ENCODE measurements at places on chromosomes 4 and X.

DNA sequence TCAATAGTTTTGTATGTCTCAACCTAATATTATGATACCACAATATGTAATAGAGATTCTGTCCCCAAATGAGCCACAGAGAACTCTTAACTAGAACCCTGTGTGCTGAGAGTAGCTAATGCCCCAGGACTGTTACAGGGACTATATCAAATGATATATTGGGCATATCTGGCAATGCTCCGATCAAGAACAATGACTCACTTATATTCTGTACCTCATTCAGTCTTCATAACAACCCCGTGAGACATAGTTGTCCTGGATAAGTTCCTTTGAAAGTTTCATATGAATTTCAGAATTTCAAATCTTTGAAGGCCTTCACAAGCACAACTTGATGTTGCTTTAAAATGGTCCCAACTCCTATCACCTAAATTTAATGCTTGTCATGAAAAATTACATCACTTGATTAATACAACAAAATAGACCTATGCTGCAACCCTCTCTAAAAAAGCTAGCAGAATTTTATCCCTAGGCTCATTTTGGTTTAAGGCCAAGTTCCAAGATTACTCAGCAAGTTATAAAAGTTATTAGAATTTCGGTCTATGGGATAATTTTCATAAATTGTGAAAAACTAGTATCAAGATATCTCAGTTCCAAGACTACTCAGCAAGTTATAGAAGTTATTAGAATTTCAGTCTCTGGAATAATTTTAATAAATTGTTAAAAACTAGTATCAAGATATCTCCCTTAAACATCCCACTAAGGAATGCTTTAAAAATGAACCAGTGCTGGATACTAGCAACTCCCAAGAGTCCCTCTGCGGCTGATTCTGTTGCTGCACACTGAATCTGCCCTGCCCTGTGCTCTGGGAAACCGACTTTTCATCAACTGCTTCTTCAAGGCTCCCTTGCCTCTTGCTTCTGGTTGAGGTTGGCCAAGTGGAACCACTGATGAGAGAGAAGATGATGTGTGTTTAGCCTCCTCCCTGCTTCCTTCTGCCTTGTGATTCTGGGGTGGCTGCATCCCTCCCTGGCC, 6.0 kb upstream of the ANXA3 start:
- no peak for DNase-seq

DNA sequence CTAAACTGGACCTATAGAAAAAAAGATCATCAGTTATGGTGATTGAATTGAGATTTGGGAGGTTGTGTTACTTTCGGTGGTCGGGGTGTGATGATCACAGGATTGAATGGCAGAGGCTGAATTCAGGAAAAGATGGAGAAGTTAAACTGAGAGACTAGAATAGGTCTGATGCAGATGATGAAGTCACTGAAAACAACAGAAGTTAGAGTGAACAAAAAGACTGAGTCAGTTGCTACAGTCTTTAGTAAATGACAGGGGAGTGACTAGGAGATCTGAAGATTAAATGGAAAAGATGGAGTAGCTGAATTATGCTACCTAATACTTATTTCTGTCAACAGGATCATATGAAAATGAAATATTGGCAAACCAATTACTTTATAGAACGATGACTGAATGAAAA, 163.2 kb downstream of the RPA4 start:
- DNase-seq: no peak

DNA sequence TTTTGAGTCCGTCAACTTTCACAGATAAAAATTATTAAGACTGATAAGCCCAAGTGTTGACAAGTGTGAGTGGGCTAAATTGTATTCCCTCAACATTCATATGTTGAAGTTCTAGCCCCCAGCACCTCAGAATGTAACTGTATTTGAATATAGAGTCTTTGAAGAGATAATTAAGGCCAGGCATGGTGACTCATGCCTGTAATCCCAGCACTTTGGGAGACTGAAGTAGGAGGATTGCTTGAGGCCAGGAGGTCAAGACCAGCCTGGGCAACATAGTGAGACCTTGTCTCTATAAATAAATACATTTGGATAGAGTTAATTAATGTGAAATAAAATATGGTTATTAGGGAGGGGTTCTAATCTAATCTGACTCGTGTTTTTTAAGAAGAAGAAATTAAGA, 29.7 kb upstream of the SLC25A4 start:
- DNase-seq: no peak

DNA sequence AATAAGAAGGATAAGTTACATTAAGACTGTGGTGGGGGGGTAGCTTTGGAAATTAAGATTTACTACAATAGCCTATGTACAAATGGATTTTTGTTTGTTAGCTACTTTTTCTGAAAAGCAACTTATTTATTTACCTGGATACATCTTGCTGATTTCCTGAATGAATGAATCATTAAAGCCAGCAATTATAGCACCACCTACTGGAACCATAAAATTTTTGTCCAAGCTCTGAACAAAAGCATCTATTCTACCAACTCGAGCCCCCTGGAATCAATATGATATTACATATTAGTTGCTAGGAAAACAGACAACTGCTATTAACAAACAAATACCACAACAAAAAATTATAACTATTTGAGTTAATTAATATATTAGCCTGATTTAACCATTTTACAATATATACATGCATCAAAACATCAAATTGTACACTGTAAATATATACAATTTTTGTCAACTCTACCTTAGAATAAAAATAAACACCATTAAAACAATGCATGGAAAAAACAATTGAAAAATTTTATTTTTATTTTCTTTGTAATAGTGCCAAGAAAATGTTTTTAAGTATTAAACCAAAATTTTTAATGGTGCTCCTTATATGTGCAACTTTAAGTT, 15.3 kb downstream of the SEPSECS start:
- no peak for DNase-seq

DNA sequence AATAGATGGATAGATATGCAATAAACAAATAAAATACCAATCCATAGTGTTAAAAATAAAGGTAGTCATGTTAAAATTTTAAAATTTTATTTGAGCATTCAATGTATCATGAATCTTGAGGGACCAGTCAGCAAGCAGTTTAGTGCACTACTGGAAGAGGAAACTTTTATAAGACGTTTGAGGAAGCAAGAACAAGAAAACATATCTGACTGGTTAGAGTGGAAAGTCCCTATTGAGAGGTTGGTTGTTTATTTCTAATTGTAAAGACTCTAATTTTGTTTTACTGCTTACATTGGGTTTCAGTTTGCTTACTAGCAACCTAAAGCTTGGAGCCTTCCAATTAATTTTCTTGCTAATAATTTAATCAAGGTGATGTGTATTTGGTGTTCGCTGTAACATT, 786.2 kb downstream of the RAB28 start:
- DNase-seq: no peak

GRCh38 chr4:165175879-165176278, 31.5 kb upstream of the KLHL2 start:
- DNase-seq: no peak

- no peak for DNase-seq
Measured at GRCh38 chrX:12753366-12753765, 37.8 kb upstream of the PRPS2 start.

DNA sequence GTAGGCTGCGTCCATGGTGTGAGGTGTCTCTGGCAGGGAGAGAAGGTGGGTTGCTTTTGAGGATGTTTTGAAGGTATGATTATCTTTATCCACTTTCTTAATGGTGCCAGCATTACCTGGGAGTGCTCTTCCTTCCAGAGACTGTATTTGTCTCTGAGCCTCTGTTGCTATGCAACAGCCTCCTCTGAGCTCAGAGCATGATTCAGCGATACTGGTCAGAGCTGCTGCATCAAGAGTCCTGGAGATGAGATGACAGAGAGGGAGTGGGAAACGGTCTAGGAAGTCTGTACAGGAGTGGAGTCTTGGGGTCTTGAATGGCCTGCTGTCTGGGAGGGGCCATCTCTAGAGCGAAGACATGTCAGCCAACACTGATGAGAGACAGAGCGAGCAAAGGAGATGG, 104.4 kb upstream of the RAB40AL start:
- DNase-seq: peak; percentile 12

DNA sequence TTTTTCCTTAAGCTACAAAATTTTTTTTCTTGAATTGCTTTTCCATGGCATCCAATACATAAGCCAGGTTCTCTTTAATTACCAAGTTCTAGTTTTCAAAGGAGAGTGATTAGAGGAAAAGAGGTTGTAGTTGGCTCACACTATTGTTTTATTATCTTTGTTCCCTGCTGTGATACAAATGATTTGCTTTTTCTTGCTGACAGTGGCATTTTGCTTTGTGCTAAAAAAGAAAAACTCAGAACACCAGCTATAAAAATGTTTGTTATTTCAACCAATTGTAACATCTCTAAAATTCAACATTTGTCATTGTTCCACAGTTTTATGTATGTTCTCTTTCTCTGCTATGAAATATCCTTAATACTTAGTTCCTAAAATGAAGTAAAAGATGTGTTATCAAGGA, 1817.2 kb downstream of the STIM2 start:
- no peak for DNase-seq

DNA sequence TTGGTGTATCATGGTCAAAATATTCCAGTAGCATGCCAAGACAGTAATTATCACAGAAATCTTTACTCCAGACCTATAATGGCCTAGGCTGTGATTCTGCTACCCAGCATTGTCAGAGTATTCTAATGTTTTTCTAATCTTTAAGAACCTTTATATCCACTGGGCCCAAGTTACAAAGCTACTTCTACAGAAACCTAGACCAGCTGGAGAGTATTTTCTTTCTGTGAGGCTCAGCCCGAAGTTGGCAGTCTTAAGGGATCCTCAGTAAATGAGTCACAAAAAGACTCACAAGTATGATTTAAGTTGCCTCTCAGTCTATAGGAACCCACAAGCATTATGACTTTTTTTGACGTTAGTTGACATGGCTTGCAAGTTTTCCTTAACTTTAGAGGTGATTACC, 638.5 kb upstream of the FAM241A start:
- no peak for DNase-seq

DNA sequence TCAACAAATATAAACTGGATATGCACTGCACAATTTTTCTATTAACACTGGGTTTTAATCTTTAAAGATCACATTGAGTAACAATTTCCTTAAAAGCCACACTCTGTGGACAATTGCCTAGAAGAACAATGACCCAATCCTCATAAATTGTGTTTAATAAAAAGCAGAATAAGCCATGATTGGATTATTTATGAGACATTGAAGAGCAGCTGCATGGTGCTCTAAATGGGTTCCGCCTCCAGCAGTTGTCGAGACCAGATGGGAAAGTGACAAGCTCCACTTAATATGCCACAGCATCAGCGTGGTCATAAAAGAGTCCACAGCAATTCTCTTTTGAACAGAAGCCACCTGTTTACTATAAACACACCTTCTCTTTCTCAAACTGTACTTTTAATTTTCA, 635.2 kb upstream of the FRG1 start:
- no peak for DNase-seq

DNA sequence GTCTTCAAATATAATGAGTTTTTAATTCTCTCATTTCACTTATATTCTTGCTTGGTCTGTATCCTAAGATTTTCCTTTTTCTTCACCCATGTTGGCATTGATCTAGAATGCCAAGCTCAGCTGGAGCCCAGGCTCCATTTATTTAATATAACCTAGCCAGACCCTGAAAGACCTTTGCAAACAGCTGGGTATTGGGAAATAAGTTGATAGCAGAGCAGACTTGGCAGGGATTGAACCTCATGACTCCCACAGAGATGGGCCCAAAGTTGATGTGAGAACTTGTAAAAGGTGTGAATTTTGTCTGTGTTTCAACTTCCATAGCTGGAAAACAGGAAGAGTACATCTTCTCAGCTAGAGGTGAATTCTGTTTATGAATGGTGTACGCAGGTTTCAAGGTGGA, 59.5 kb downstream of the SH2D1A start:
- no peak for DNase-seq

DNA sequence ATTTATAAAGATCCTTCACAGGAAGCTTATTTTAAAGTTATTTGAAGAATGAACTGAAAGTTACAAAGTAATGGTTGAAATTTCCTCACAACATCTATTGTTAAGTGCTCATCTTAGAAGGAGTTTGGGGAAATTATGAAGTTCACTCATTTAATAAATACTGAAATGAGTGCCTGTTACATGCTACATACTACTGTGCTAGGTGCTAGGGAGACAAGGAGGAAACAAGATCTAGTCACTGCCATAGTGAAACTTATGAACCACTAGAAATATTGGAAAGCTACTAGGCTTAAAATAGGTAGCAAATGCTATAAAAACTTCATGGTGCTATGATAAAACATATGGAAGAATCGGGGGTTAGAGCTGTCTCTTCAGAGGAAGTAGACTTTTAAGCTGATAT, 97.1 kb downstream of the JADE1 start:
- DNase-seq: no peak

DNA sequence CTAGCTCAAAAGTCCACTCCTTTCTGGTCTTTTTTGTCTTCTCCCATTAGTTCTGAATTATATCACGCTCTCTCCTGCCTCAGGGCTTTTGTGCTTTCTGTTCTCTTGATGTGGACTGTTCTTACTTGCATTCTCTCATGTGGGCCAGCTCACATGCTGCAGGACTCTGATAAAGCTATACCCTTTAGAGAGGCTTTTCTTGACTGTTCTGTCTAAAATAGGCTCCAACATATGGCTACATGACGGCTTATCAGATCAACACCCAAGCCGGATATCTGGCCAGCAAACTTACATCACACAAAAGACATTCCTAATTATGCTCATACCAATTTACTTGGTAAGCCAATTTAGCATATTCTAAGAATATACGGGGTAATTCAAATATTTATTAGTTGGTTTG, 1494.5 kb downstream of the TECRL start:
- no peak for DNase-seq

DNA sequence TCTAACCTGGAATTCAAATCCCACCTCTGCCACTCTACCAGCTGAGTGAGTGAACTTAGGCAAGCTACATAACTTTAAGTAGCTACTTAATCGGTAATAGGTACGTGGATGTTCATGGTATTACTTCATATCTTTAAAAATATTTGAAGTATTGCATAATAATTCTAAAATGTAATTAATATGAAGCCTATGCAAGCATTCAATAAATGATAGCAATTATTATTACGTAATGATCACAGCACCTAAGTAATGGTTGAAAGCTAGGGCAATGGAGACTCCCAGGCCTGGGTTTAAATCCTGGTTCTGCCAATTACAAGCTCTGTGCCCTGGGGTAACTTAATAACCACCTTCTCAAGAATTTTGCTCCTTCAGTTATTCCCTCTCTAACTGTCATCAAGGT, 26.7 kb downstream of the LHFPL1 start:
- DNase-seq: no peak

- DNase-seq: no peak
Measured at GRCh38 chr4:143289370-143289769, 47.3 kb upstream of the GAB1 start.

- DNase-seq: no peak
Measured at GRCh38 chr4:95985791-95986550, 146.1 kb downstream of the PDHA2 start.

DNA sequence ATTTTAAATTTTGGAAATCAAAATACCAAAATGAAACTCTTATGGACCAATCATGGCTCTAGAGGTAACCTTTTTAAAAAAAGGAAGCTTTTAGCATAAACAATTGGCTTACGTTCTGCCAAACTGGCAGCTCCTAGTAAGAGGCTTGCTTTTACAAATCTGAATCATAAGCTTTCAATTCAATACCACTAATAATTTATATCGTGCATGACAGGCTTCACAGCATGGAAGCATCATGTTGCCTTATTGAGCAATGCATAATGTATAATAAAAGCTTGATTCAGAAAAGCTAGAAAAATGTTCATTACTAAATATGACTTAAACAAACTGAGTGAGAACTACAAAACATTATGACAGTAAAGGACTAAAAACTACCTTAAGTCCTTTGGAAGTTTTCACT, 280.9 kb downstream of the IQCM start:
- no peak for DNase-seq
